Activated CD8-positive, alpha-beta memory T cell treated with anti-CD3 and anti-CD28 coated beads, Interleukin-2, amount 10 ng/mL, durations not matched to agents 7 days and 5 days (primary cell): ENCODE measurements at places on chromosomes 7 and 10. TPM values are rescaled to one million over a fixed set of nuclear protein-coding genes. Genes with fewer than 3 reads are reported as not detected.

DNA sequence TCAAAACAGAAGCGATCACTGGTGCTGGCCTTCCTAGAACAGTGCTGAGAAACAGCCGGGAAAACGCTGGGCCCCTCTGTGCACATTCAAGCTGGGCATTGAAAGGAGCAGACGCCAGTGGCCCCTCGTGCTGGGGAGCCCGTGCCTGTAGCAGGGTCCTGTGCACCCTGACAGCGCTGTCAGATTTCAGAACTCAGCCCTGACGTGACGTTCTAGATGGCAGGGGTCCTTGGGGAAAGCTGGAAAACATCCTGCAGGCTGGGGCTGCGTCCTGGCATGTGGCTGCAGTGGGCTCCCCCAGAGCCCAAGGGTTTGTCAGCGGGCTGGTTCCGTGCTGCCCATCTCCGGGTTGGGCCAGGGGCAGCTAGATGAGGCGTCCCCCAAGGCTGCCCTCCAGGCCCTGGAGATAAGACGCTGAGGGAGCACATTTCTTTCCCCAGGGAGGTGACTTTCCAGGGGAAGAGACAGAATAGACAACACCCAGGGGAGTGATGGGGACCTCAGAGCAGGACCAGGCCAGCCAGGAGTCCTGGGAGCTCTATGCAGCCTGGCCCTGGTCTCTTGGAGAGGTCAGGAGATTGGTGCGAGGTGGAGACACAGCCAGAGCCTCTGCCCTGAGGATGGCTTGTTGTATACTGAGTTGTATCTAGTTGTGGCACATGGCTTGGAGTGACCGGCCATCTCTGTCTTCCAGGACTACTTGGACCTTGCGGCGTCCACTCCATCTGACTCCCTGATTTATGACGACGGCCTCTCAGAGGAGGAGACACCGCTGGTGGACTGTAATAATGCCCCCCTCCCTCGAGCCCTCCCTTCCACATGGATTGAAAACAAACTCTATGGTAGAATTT lies 12.1 kb upstream of the CSGALNACT2 start:
- H3K4me3 ChIP-seq: no peak overlapping the region
- peak; percentile 37 for DNase-seq
- no peaks in the 10 kb centered on the region for H3K36me3 ChIP-seq
- peaks cover 73% of the 10 kb centered on the region for H3K4me1 ChIP-seq
- H3K27ac ChIP-seq: peak overlapping the region; percentile 81

Gene BAMBI
- total RNA-seq: 1.0 TPM

Gene NEBL
- total RNA-seq: not detected

DNA sequence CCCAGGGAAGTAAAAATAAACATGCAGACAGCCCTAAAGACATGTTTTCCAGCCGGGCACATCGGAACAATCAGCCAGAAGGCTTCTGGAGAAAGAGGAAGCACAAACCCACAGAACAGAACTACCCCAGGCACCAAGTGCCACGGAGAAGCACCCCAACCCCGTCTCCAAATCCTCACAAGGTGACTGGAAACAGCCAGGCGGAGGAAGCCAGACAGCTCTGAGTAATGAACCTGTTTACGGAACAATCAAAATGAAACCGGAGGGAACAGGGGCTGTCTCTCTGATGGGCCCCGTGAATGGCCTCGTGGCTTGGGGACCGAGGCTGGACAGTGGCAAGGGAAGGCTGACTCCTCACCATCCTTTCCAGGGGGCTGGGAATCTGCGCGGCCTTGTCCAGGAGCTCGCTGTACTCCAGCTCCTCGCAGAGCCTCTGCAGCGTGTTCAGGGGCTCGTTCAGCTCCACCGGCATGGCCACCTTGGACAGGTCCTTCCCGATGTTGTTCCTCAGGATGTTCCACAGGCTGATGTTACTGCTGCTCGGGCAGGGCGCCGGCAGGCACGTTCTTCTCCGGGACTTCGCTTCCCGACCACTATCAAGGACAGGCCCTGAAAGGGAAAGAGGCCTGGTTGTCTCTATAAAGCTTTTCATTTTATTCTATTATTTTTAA lies 77.0 kb upstream of the GSDME start:
- H3K27ac ChIP-seq: no peak overlapping the region
- no peak for DNase-seq
- peaks cover 66% of the 10 kb centered on the region for H3K4me1 ChIP-seq
- H3K4me3 ChIP-seq: no peak overlapping the region
- peaks cover 57% of the 10 kb centered on the region for H3K36me3 ChIP-seq
- no peaks in the 10 kb centered on the region for H3K27me3 ChIP-seq

DNA sequence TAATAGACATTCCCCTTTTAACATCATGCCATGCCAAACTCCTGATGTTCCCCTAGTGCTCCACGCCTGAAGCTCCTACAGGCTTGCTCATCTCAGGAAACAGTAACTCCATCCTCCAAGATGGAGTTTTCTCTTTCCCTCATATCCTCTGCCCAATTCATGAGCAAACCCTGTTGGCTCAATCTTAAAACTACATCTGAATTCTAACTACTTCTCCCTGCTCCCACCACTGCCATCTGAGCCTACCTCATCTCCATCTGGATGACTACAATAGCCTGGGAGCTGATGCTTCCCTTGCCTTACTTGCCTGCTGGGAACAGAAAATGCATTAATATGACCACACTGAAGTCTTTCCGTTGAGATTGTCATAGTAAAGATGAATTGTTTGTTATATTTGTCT lies 271.7 kb upstream of the MKLN1 start:
- DNase-seq: no peak
- H3K4me3 ChIP-seq: no peak overlapping the region
- H3K27ac ChIP-seq: no peak overlapping the region
- H3K36me3 ChIP-seq: peaks cover 31% of the 10 kb centered on the region
- H3K27me3 ChIP-seq: no peaks in the 10 kb centered on the region
- peaks cover 45% of the 10 kb centered on the region for H3K4me1 ChIP-seq

DNA sequence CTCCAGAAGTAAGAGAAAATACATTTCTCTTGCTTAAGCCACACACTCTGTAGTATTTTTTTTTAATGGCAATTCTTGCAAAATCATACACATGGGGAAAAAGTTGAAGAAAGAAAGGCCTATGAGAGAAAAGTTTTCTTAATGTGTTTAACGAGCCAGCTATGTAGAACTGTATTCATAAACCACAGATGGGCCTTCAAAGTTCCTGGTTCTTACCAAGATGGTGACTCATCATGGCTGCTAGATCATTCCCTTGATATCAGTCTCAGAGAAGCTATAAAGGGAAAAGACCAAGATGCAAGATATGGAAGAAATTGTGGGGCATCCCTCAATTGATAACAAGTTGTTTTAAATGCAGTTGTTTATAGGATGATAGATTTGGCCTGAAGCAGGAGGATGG lies 992.7 kb upstream of the MBL2 start:
- no peaks in the 10 kb centered on the region for H3K36me3 ChIP-seq
- DNase-seq: no peak
- H3K27ac ChIP-seq: no peak overlapping the region
- H3K4me3 ChIP-seq: no peak overlapping the region

Gene ZNF804B
- total RNA-seq: not detected

- no peaks in the 10 kb centered on the region for H3K27me3 ChIP-seq
- H3K4me3 ChIP-seq: no peak overlapping the region
- no peak overlapping the region for H3K27ac ChIP-seq
- no peak for DNase-seq
Observed at GRCh38 chr7:80552031-80552694, 40.3 kb upstream of the GNAT3 start.

- DNase-seq: no peak
- no peak overlapping the region for H3K4me3 ChIP-seq
- H3K27me3 ChIP-seq: peaks cover 11% of the 10 kb centered on the region
- no peaks in the 10 kb centered on the region for H3K36me3 ChIP-seq
Observed at GRCh38 chr10:112919721-112920120, 30.3 kb upstream of the TCF7L2 start.
